Naive thymus-derived CD4-positive, alpha-beta T cell (primary cell): ENCODE measurements at places on chromosomes 16 and 17. TPM values are rescaled to one million over a fixed set of nuclear protein-coding genes. Genes with fewer than 3 reads are reported as not detected.

DNA sequence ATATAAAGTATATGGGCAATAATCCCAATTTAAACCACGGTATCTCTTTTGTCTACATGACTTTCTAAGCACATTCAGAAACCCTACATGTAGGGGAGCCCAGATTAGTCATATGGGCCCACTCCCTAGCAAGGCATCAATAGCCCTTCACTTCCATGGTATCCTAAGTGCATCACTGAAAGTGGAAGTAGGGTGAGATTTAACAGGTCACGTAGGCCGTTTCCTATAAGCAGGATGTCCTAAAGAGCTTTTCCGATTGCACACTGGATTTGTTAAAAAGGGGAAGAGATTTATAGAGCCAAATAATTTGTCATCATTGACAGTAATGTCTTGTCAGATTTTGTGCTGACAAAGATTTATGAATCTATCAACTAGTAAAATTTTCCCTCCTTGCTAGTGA, 39.0 kb downstream of the CA4 start:
- no peak for DNase-seq

DNA sequence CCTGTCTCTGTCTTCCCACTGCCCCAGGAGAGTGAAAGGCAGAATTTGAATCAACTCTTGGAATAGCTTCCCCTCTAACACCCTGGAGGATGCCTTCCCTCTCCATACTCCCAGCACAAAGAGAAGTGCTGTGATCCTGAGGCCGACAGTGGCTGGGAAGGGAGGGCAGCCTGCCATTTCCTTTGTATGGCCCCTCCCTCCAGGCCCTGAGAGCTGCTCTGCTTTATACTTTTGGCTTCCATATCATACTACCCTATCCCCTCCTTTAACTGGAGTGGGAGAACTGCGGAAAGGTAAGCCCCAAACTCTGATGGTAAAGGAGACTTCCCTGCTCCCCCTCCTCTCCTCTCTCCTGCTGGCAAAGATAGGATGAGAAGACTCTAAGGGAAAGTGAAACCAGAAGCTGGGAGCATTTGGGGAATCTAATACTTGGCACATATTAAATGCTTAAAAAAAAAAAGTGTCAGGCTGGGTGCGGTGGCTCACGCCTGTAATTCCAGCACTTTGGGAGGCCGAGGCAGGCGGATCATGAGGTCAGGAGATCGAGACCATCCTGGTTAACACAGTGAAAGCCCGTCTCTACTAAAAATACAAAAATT, 4.1 kb upstream of the MED24 start:
- DNase-seq, result no peak

DNA sequence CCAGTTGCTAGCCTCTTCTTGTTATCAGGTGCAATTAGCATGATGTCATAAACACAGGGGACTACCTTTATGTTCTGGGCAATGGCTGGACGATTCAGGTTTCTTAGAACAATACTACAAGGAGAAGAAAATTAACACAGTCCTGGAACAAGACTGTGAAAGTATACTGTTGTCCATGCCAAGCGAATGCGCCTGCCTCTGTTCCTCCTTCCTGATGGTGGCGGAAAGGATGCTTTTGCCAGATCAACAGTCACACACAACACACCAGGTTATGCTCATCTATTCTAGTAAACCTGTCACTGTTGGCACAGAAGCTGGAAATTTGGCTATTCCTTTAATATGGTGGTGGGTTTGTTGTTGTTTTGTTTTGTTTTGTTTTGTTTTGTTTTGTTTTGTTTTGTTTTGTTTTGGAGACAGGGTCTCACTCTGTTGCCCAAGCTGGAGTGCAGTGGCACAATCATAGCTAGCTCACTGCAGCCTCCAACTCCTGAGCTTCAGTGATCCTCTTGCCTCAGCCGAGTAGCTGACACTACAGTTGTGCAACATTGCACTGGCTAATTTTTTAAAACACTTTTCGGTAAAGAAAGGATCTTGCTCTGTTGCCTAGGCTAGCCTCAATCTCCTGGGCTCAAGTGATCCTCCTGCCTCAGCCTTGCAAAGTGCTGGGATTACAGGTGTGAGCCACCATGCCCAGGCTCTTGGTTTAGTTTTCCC, 3.1 kb upstream of the CD300LD start:
- DNase-seq, result no peak

GRCh38 chr17:34614698-34615097, 35.3 kb downstream of the TMEM132E start:
- no peak for DNase-seq

The CCL18 gene
- not detected for total RNA-seq

The KCNH4 gene
- total RNA-seq, result 0.12 TPM

The NHLRC4 gene
- total RNA-seq, result 1.9 TPM
